ENCODE measurements at places on chromosomes 3 and 15. TPM values are rescaled to one million over a fixed set of nuclear protein-coding genes. Genes with fewer than 3 reads are reported as not detected.

Gene CHL1
- 1.0 TPM for total RNA-seq

DNA sequence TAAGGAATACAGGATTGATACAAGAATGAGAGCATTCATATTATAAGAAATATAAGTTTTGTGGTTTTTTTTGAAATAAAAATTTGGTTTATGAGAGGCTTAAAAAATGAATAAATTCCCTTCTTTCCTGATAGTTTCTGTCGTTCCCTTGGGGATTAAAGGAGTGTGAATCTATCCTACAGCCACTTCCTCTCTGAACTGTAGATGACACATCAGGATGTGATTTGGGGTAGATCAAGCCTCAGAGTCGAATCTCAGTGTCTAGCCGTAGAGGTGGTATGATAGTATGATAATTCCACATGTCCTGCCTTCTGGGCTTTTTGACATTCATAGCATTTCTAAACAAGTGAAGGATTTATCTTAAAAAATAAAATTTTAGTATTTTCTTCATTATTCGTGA, 343.1 kb downstream of the LPP start:
- H3K27ac ChIP-seq = no peak overlapping the region
- H3K36me3 ChIP-seq = no peaks in the 10 kb centered on the region
- no peak overlapping the region for H3K4me3 ChIP-seq

Gene IGSF10
- 0.24 TPM for total RNA-seq

- H3K27ac ChIP-seq = no peak overlapping the region
- peaks cover 76% of the 10 kb centered on the region for H3K27me3 ChIP-seq
- DNase-seq = no peak
- no peak overlapping the region for H3K4me3 ChIP-seq
Measured at GRCh38 chr15:65399997-65400396, 22.2 kb upstream of the IGDCC3 start.

- H3K4me1 ChIP-seq = peaks cover 22% of the 10 kb centered on the region
- DNase-seq = no peak
- no peaks in the 10 kb centered on the region for H3K36me3 ChIP-seq
- H3K27ac ChIP-seq = no peak overlapping the region
- H3K4me3 ChIP-seq = no peak overlapping the region
- no peaks in the 10 kb centered on the region for H3K27me3 ChIP-seq
Measured at GRCh38 chr3:79506751-79507150, 261.0 kb downstream of the ROBO1 start.

DNA sequence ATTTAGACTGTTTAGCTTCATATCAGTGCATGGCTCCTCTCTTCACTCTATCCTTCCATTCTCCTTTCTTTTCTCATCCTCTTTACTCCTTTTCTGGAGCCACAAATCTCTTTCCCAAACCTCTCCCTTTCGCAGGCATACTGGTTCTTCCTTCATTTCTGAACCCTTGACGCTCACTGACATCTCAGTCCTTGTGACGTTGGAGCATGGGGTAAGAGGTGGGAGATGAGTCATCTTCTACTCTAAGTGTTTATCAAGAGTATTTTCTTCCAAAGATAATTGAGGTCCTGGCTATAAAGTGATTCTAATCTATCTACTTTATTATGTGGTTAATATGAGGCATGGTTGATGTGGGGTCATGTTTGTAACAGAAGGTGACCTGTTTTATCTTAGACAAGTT, 414.2 kb downstream of the AGBL1 start:
- DNase-seq = no peak
- no peaks in the 10 kb centered on the region for H3K36me3 ChIP-seq
- H3K4me1 ChIP-seq = no peaks in the 10 kb centered on the region
- H3K27ac ChIP-seq = no peak overlapping the region
- H3K27me3 ChIP-seq = no peaks in the 10 kb centered on the region

Measured in Calu3 (cell line).